HepG2 (cell line): ENCODE measurements at places on chromosomes 2 and 18.

GRCh38 chr2:188381614-188382013 is 89.9 kb downstream of the GULP1 start:
- no peak for DNase-seq
- no peaks in the 10 kb centered on the region for H3K36me3 ChIP-seq
- no peaks in the 10 kb centered on the region for H3K4me1 ChIP-seq
- no peak overlapping the region for H3K27ac ChIP-seq
- H3K4me3 ChIP-seq = no peak overlapping the region

- H3K27me3 ChIP-seq = no peaks in the 10 kb centered on the region; the same call in 1 of the 2 replicates
- H3K27ac ChIP-seq = no peak overlapping the region
- H3K4me1 ChIP-seq = no peaks in the 10 kb centered on the region; the same call in 1 of the 2 replicates
- DNase-seq = no peak
Measured at GRCh38 chr2:98037666-98038336, 42.1 kb upstream of the TMEM131 start.

DNA sequence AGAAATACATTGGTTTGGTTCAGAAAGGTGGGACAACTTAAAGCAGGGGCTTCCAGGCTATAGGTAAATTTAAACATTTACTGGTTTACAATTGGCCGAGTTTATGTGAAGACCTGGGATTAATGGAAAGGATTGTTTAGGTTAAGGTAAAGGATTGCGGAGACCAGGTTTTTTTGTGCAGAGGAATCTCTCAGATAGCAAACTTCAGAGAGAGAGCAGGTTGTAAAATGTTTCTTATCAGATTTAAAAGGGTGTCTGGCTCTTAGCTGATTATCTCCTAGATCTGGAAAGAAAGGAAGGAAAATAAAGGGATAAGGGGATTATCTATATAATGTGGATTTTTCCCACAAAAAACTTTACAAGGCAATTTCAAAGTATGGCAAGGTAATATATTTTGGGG is 101.3 kb downstream of the LCLAT1 start:
- H3K4me3 ChIP-seq = no peak overlapping the region
- H3K36me3 ChIP-seq = no peaks in the 10 kb centered on the region; the same call in 2 of the 3 replicates
- peaks cover 5% of the 10 kb centered on the region for H3K4me1 ChIP-seq
- no peak overlapping the region for H3K27ac ChIP-seq
- H3K27me3 ChIP-seq = no peaks in the 10 kb centered on the region
- no peak for DNase-seq

DNA sequence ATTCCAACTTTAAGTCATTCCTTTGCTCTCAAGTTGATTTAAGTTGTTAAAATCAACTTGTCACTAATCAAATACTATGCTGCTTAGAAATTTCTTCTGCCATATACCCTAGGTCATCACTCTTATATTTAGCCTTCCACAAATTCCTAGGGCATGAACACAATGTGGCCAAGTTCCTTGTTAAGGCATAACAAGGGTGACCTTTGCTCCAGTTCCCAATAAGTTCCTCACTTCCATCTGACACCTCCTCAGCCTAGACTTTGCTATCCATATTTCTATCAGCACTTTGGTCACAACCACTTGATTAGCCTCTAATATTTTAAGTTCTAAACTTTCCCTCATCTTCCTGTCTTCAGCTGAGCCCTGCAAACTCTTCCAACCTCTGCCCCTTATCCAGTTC is 9.9 kb upstream of the TMEM37 start:
- no peaks in the 10 kb centered on the region for H3K36me3 ChIP-seq
- no peak for DNase-seq
- H3K4me1 ChIP-seq = peaks cover 89% of the 10 kb centered on the region
- H3K27ac ChIP-seq = no peak overlapping the region
- no peaks in the 10 kb centered on the region; the same call in 1 of the 2 replicates for H3K27me3 ChIP-seq
- H3K4me3 ChIP-seq = no peak overlapping the region

GRCh38 chr2:240601061-240601830 is 14.7 kb downstream of the CAPN10 start:
- peak; percentile 29 for DNase-seq
- peak overlapping the region; percentile 16 for H3K27ac ChIP-seq

GRCh38 chr2:192783643-192784042 is 588.9 kb upstream of the TMEFF2 start:
- H3K4me1 ChIP-seq = no peaks in the 10 kb centered on the region
- no peak overlapping the region for H3K27ac ChIP-seq
- H3K27me3 ChIP-seq = no peaks in the 10 kb centered on the region
- no peak overlapping the region for H3K4me3 ChIP-seq

GRCh38 chr2:50401772-50402653 is 629.9 kb downstream of the NRXN1 start:
- DNase-seq = peak; percentile 46
- no peak overlapping the region for H3K27ac ChIP-seq
- H3K27me3 ChIP-seq = no peaks in the 10 kb centered on the region

DNA sequence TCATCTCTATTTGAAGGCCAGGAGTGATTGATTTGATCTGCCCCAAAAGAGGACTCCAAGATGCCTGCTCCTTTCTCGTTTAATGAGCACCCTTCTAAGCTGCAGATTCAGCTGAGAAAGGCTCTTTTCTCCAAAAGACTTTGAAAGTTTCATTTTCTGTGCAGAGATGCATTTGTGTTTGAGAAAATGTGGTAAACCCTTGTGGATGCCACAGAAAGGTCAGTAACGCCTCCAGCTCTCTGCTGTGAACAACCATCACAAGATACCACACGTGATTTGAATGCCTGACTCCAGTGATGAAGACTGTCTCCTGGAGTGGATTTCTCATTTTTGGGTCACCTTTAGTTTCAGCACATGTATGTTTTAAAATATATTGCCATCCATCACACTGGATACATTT is 35.0 kb upstream of the CCDC85A start:
- no peak overlapping the region for H3K27ac ChIP-seq
- H3K36me3 ChIP-seq = no peaks in the 10 kb centered on the region
- H3K27me3 ChIP-seq = no peaks in the 10 kb centered on the region; the same call in 1 of the 2 replicates

DNA sequence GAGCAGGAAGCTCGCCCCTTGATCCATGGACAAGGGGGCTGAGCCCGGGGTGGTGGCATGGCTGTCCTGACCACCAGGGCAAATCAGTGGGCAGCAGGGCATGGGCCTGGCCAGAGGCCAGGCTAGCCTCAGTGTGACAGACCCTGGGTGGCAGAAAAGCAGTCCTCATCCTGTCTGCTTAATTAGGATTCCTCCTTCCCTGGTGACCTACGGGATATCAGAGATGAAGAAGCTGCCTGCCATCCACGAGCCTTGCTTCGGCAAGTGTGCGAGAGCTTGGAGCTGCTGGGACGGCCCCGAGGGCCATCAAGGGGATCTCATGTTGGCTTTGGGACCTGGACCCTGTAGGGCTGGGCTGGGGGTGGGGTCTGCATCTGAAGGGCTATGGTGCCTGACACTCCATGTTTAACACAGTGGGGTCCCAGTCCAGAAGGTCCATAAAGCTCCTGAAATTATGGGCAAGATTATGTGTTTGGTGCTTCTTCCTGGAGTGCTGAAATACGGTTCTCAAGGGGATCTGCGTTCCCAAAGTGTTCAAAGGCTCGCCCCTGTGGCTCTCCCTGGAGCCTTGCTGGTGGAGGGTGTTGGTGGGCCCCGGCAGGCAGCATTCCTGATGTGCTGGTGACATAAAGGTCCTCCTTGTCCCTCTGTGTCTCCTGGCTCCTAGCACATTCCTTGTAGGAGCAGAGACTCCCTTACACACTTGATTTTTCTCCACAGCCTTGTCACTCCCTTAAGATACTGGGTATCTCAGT is 52.6 kb downstream of the KCNIP3 start:
- H3K4me3 ChIP-seq = no peak overlapping the region
- H3K27me3 ChIP-seq = peaks cover 9% of the 10 kb centered on the region; the same call in 1 of the 2 replicates

DNA sequence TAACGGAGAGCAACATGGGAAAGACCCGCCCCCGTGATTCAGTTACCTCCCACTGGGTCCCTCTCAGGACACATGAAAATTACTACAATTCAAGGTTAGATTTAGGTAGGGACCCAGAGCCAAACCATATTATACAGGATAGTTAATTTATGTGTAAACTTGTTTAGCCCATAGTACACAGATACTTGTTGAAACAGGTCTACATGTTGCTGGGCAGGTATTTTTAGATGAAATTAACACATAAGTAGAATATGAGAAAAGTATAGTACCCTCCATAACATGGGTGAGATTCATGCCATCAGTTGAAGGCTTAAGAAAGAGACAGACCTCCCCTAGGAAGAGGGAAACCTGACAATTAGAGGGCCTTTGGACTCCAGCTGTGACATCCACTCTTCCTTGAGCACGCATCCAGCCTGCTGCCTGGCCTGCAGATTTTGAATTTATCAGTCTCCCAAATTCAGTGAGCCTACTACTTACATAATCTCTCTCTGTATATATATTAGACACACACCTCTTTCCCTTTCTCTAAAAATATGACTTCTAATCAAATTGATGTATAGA is 463.5 kb upstream of the NETO1 start:
- H3K4me1 ChIP-seq = no peaks in the 10 kb centered on the region
- no peaks in the 10 kb centered on the region for H3K36me3 ChIP-seq
- DNase-seq = no peak
- H3K4me3 ChIP-seq = no peak overlapping the region

- DNase-seq = no peak
- no peaks in the 10 kb centered on the region for H3K27me3 ChIP-seq
- no peaks in the 10 kb centered on the region for H3K36me3 ChIP-seq
- H3K27ac ChIP-seq = no peak overlapping the region
- H3K4me1 ChIP-seq = peaks cover 36% of the 10 kb centered on the region
Measured at GRCh38 chr2:189528617-189529016, 52.0 kb downstream of the SLC40A1 start.

GRCh38 chr2:102708847-102709559 is 52.8 kb upstream of the TMEM182 start:
- no peak overlapping the region for H3K4me3 ChIP-seq
- no peaks in the 10 kb centered on the region for H3K27me3 ChIP-seq
- no peaks in the 10 kb centered on the region for H3K36me3 ChIP-seq
- H3K4me1 ChIP-seq = peaks cover 31% of the 10 kb centered on the region
- peak; percentile 80 for DNase-seq

- H3K4me1 ChIP-seq = peaks cover 23% of the 10 kb centered on the region
- H3K27ac ChIP-seq = no peak overlapping the region
- H3K36me3 ChIP-seq = no peaks in the 10 kb centered on the region
- DNase-seq = peak; percentile 69
Measured at GRCh38 chr2:197599285-197599965, 76.0 kb downstream of the RFTN2 start.

DNA sequence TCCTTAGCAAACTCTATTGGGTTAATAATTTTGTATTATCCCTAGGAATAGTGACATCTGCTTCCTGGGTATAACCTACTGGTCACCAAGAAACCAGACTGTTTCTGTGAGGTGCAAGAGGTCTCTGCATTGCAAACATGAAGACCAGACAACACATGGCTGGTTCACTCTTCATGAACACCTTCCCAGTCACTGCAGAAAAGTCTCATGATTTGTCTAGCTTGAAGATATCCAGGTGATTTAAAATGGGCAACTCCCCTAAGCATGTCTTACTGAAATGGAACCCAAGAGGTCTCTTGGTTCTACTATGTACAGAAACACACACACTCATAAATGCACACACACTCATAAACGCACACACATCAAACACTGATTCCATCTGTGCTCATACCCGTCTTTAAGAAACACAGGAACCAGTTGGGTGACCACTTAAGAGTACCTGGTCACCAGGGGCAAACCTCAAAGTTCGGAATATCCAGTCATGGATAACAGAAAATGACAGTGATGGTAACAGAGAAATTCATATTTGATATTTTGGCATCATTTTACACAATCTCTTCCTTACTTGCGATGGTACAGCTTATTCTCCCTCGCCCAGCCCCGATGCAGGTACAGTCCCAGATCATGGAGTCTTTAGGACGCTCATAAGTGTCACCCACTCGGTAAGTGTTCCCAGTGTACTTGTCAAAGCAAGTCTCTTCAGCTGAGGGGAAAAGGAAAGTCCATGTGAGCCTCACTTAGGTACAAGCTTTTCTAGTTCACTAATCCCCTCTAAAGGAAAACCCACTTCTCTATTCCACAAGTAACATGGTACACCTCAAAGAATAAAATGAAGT is 2.9 kb downstream of the FN1 start:
- H3K4me1 ChIP-seq = peaks cover 73% of the 10 kb centered on the region
- H3K27ac ChIP-seq = peak overlapping the region; percentile 71
- peaks cover 18% of the 10 kb centered on the region for H3K36me3 ChIP-seq
- H3K4me3 ChIP-seq = peak overlapping the region; percentile 95
- DNase-seq = no peak

GRCh38 chr2:133107058-133107815 is 437.2 kb upstream of the LYPD1 start:
- H3K27ac ChIP-seq = no peak overlapping the region
- H3K36me3 ChIP-seq = no peaks in the 10 kb centered on the region
- no peaks in the 10 kb centered on the region for H3K27me3 ChIP-seq
- H3K4me1 ChIP-seq = no peaks in the 10 kb centered on the region
- H3K4me3 ChIP-seq = no peak overlapping the region

DNA sequence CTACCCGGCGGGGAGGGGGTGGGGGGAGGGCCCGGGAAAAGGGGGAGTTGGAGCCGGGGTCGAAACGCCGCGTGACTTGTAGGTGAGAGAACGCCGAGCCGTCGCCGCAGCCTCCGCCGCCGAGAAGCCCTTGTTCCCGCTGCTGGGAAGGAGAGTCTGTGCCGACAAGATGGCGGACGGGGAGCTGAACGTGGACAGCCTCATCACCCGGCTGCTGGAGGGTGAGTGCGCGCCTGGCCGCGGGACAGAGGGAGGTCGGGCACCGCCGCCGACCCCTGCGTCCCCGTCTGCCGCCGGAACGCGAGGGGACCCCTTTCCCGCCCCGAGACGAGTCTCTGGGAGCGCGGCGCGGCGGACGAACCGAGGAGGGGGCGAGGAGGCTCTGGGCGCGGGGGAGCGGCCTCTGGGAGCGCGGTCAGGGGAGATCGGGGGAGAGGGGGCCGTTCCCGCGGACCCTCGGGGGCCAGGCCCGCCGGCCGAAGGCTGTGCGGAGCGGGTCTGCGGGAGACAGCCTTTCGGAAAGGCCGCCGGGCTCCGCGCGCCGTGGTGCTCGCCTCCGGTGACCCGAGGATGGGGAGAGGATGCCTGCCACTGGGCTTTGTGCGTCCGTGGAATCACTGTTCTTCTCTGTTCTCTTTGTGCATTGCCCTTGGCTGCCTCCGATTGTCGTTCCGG is 463 bp downstream of the PPP1CB start:
- DNase-seq = no peak
- peaks cover 1% of the 10 kb centered on the region; the same call in 1 of the 2 replicates for H3K36me3 ChIP-seq
- peak overlapping the region; percentile 95 for H3K4me3 ChIP-seq
- H3K27me3 ChIP-seq = no peaks in the 10 kb centered on the region; the same call in 2 of the 3 replicates
- H3K4me1 ChIP-seq = peaks cover 48% of the 10 kb centered on the region

DNA sequence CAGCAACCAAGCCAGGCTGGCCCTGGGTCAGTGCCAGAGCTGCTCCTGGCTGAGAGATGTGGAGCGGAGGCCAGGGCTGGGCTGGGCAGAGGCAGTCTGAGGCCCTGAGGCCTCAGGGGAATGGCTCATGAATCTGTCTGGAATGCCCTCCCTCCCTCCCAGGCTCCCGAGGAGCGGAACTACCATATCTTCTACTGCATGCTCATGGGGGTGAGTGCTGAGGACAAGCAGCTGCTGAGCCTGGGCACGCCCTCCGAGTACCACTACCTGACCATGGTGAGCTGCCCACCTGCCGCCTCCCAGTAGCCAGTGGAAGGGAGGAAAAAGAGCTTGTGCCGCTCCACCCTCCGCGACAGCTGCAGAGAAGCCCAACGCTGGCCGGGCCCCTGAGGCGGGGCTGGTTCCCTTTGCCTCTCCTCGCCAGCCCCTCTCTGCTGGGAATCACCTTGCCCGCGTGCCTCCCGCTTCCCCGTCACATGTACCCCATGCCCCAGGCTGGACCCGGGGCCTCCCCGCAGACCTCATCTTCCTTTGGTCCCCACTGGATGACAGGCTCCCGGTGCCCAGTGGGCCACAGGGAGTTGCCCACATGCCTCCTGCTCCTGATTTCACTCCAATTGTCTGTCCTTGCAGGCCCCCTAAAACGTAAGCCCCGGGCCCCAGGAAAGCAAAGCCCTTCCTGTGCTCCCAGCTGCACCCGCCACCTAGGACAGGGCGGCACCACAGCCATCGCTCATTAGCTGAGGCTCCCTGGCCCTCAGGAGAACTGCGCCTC is 41.1 kb downstream of the MYO7B start:
- H3K4me3 ChIP-seq = no peak overlapping the region
- no peak for DNase-seq
- no peaks in the 10 kb centered on the region for H3K4me1 ChIP-seq
- H3K27ac ChIP-seq = no peak overlapping the region
- H3K27me3 ChIP-seq = peaks cover 6% of the 10 kb centered on the region
